ENCODE measurements at places on chromosomes 13 and 19.

DNA sequence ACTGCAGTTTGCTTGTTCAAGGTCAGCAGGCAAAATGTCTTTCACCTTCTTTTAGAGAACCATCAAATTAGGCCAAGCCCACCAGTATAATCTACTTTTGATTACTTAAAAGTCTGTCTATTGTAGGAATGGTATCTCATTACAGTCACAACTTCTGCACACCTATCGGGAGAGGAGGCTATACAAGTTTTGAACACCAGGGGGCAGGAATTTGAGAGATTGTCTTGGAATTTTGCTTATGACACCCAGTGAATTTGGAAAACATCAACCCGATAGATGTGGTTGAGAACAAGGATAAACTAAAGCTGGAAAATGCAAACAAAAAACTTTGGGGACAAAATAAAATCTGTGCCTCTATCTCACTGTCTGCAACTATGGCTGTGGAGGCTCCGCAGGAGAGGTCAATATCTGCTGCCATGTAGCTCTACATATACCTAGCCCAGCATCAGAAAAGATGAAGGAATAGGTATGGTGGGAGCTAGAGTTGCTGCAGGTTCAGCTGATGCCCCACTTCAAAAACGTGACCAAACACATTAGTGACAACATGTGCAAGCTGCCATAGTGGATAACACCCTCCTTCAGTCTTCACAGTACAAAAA is 1299.2 kb upstream of the SPRY2 start:
- no peak for DNase-seq

GRCh38 chr19:52889931-52890330 is 7.5 kb downstream of the ZNF320 start:
- DNase-seq, result no peak

- DNase-seq, result no peak
Observed at GRCh38 chr13:98559169-98559568, 17.7 kb downstream of the STK24 start.

DNA sequence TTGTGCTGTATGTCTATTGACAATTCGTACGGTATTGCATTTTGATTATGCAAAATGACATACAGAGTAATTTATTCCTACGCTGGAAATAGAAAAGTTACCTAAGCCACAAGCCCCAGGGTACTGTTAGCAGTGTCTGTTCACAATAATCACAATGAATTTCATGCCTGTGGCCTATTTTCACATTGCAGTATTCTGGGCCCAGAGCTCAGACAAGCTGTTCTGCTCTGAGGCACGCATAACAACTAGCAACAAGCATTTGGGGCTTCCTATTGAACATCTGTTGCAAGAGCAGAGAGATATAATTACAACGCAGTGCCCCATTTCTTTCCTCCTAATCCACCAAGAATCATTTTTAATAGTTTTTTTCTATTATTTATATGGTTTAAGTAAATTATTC is 158.9 kb upstream of the SGCG start:
- DNase-seq, result no peak

- DNase-seq, result peak; percentile 47
Observed at GRCh38 chr13:109154966-109155761, 525.8 kb downstream of the MYO16 start.

DNA sequence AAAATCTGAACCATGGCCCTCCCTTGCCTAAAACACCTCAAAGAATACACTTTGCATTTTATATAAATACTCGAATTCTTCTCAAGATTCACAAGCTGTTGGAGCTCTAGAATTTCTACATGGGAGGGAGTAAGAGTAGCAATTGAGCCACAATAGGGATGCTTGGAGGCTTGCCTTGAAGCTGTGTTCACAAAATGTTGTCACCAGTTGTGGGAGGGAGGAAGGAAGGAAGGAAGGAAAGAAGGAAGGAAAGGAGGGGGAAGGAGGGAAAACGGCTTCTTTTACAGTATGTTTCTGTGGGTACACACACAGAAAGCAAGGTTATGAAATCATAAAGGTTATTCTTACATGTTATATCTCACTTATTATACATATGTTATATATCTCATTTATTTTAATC is 128.6 kb upstream of the PEG3 start:
- no peak for DNase-seq

- peak; percentile 59 for DNase-seq
Observed at GRCh38 chr19:47315125-47315821, 5.6 kb downstream of the C5AR1 start.

DNA sequence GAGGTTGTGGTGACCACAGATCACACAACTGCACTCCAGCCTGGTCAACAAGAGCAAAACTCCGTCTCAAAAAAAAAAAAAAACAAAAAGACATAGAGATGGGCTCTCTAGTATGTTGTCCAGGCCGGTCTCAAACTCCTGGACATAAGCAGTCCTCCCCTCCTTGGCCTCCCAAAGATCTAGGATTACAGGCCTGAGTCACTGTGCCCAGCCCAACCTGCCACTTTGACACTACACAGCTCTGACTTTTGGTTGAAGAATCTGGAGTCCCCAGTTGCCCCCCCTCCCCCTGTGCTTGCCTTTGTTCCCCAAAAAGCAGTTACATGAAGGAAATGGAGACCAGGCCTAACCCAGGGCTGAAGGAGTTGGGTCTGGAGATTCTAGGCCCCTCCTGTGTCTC is 12.9 kb downstream of the CARM1 start:
- DNase-seq, result no peak

DNA sequence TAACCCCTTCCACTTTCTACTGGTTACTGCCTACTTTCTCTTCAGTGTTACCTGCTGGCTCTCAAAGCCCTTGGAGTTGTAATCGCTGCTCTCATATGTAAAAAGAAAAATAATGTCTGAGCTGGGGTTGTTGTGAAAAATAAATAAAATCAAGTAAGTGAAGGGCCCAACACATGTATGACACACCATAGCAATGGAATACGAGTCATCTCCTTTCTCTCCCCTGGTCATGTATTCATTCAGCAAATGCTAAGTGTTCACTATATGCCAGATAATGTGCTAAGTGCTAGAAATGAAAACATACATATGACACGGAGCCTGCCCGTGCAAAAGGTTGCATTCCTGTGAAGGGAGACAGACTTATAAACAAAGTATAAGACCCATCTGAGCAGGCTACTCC is 535.0 kb downstream of the RFC3 start:
- no peak for DNase-seq

GRCh38 chr13:97506511-97506910 is 72.5 kb downstream of the RAP2A start:
- no peak for DNase-seq

- DNase-seq, result peak; percentile 27
Observed at GRCh38 chr13:101474419-101474957, 22.0 kb downstream of the ITGBL1 start.

- peak; percentile 32 for DNase-seq
Observed at GRCh38 chr13:66803808-66804456, 426.2 kb downstream of the PCDH9 start.

GRCh38 chr13:47890146-47890814 is 110.8 kb downstream of the SUCLA2 start:
- DNase-seq, result no peak

DNA sequence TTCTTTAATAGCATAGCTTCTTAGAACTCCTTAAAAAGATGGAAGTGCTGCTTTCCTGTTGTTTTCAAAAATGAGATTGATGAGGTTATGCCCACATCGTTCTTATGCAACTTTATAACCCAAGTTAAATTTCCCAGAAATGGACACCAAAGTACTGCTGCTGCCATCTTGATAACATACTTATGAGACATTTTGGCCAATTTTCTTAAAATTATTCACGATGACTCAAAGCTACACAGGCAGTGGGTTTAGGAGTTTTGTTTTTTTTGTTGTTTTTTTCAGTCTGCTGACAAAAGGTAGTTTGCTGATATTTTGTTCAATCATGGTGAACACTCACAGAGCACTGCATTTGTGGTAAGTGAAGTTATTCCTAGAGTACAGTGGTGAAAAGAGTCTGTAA is 54.9 kb upstream of the RFC3 start:
- DNase-seq, result no peak

GRCh38 chr13:112974671-112975070 is 5.7 kb downstream of the MCF2L start:
- no peak for DNase-seq

- DNase-seq, result peak; percentile 66
Observed at GRCh38 chr19:1122972-1123363, 19.2 kb downstream of the GPX4 start.

DNA sequence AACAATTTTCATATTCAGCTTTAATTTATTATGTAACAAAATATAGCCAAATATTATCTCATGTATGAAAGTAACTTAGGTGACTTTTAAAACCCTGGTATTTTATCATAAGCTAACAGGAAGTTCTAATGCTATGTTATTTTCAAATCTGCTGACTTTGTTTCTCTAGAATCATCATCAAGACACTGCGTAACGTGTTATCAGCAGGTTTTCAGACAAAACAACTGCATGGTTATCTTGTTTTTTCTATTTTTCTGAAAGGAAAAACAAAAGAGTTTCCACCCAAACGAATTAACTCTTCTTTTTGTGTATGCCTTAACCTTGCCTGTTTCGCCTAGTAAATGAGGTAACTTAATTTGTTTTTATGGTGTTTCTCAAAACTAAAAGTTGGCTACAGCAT is 156.3 kb downstream of the TBC1D4 start:
- no peak for DNase-seq

- DNase-seq, result no peak
Observed at GRCh38 chr19:48394331-48395169, 1.1 kb downstream of the GRIN2D start.

GRCh38 chr13:76638181-76638580 is 248.0 kb downstream of the KCTD12 start:
- DNase-seq, result peak; percentile 38

- no peak for DNase-seq
Observed at GRCh38 chr13:60158321-60158801, 5.4 kb downstream of the DIAPH3 start.

- no peak for DNase-seq
Observed at GRCh38 chr13:52808842-52809219, 39.6 kb downstream of the PCDH8 start.

DNA sequence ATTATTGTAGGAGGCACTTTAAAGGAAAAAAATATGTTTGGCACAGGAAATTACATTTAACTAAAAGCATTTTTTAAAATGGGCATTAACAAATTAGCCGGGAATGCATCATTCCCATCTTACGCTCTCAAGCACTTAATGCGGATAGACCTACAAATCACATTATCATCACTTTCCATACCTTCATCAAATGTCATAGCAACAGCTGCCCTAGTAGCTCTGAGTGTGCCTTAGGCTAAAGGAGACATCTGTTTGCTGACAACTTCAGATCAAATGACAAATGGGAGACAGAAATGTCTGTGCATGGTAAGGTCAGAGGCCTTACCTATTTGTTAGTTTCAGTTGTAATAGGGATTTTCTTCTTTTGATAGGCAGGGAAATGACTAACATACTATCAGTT is 773.2 kb upstream of the SLC10A2 start:
- no peak for DNase-seq

DNA sequence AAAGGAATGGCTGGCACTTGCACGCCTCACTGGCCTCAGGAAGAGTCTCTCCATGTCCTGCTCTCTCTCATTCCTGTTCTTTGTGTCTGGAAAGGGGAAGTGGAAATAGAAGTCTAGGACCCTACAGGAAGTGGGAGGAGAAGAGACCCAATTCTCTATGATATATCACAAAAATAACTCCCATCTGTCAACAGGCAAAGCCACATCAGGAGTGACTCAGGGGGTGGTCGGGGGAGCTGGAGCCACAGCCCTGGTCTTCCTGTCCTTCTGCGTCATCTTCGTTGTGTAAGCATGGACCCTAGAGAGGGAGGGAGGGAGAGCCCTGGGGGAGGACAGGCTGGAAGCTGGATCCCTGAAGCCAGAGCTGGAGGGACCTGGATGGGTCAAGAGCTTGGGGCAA is 3.0 kb downstream of the SIGLEC9 start:
- DNase-seq, result peak; percentile 53

DNA sequence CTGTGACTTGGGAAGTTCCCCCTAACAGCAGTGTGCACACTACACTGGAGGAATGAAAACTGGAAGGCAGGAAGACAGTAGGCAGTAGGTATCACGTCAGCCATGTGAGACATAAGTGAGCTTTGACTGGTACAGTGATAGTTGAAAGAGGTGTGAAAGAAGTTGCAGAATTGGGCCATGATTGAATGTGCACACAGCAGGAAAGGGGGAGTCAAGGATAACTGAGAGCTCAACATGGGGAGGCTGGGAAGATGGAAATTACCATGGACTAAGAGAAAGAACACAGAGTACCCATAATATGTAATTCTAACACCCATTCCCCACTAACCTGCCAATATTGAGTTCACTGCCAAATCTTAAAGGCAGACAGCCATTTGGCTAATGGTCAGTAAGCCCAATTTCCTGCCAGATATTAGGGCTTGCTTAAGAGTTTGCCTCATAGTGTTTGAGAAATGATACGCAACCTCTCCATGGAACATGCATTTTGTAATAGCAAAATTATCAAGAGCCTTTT is 321.7 kb downstream of the DCT start:
- no peak for DNase-seq

GRCh38 chr19:43534816-43535761 is 2.1 kb downstream of the ZNF575 start:
- peak; percentile 86 for DNase-seq

GRCh38 chr13:100636441-100636840 is 38.2 kb downstream of the TMTC4 start:
- no peak for DNase-seq

Data from femur (tissue), 1 donor.